ENCODE measurements at places on chromosomes 4 and X.

- DNase-seq = no peak
Measured at GRCh38 chrX:136021160-136021559, 35.9 kb downstream of the SLC9A6 start.

- peak; percentile 5 for DNase-seq
Measured at GRCh38 chrX:23554304-23554703, 113.0 kb upstream of the PRDX4 start.

DNA sequence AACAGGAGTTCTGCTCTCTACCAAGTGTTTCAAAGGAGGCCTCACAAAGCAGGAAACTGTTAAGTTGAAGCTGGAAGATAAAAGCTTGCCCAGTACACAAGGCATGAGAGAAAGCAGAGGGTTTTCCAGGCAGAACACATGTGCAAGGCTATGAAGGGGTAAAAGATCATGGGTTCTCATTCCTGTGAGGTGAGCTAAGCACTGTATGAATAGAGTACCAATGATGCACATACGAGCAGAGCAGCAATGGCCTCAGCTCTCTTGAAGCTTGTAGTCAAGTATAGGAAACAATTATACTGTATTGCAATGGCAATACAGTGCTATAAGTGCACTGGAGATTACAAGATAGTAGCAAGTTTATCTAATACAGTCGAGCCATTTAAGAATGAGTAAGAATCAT lies 18.0 kb downstream of the TTC29 start:
- no peak for DNase-seq

GRCh38 chrX:82848111-82848510 lies 660.0 kb upstream of the POU3F4 start:
- no peak for DNase-seq

DNA sequence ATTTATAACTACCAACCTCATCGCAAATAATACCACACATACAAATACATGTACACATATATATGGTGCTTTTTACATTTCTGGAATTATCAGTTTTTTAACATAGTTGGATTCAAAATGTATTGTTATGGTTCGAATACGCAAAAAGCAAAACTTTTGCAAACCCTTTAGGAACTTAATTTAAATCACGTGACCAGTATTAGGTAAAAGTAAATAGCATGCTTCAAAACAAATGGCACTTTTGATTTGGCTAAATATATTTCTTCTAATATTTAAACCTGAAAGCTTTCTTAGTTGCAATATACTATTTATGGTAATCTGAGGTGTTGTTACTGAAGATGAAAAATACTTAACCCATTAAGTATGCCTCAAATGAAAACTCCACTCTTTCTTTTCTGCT lies 341.4 kb downstream of the C4orf33 start:
- DNase-seq = no peak

DNA sequence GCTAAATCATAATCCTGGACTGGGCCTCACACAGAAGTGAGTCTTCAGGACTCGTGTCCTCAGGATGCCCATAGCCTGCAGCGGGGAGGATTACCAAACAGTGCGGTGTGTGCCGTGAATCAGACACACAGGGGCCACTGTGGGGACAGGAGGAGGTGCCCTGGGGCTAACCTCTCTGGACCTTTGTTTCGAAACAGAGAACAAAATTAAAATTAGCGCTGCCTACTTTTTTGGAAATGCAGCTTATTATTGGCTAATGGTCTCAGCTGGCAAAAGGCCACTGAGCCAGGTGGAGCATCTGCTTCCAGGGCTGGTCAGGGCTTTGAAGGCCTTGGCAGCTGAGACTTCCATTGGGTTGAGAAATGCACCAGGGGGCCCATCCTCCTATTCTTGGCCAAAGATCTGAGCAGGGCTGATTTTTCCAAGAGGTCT lies 236.2 kb downstream of the EVC2 start:
- DNase-seq = no peak
